ENCODE measurements at places on chromosomes 1 and 21.

DNA sequence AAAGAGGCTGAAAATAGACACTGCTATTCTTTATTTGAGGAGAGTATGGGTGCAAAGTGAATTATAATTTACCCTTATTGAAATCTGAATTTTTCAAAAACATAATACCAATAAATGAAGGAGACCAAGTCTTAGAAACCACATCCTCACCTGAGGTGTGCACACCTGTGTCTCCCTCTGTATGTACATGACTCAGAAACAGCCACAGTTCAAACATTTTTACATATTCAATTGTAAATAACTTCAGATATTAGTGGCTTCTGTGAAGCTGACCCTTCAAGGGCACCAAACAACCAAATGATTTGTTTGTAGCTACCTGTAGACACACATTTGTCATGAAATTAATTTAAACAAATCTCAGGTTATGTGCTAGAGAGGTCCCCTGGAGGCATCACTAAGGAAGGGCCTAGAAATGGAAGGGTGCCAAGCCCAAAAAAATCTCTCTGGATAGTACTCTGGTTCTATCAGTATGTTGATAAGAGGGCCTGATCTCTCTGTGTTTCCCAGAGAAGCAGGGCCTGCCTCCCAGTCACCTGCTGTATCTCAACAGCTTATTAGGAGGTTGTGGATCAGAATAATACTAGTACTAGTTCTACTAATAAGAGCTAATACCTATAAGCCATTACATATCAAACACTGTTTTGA, 28.1 kb downstream of the ERI3 start:
- DNase-seq, result no peak

- DNase-seq, result no peak
Observed at GRCh38 chr1:170808216-170808885, 127.0 kb upstream of the MROH9 start.

- no peak for DNase-seq
Observed at GRCh38 chr21:45361033-45361997, 43.6 kb upstream of the COL18A1 start.

- DNase-seq, result no peak
Observed at GRCh38 chr1:57281324-57281723, 142.5 kb downstream of the DAB1 start.

DNA sequence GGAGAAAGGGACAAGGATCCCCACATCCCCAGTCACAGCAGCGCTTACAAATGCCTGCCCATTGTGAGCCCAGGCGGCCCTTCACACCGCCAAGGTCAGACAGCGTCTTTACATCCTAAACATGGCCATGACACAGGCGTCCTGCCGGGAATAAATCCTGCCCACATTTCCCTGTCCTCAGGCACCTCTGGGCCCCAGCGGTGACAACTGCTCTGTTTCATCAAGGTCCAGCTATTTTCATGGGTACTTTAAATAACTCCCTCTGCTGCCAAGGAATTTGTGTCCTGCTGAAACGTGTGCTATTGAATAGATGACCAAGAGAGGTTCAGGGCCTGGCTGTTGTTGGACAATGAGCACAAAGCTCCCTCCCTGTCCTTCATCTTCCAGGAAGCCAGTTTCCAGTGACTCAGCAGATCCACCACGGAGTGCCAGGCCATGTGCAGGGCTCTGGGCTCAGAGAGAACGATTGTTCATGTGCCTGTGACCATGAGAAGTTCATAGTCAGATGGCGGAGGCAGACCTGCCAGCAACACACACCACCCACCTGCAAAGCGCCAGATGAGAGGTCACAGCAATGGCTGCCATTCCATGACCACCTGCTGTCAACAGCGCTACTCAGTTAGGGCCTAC, 195.8 kb downstream of the MATN1 start:
- no peak for DNase-seq

DNA sequence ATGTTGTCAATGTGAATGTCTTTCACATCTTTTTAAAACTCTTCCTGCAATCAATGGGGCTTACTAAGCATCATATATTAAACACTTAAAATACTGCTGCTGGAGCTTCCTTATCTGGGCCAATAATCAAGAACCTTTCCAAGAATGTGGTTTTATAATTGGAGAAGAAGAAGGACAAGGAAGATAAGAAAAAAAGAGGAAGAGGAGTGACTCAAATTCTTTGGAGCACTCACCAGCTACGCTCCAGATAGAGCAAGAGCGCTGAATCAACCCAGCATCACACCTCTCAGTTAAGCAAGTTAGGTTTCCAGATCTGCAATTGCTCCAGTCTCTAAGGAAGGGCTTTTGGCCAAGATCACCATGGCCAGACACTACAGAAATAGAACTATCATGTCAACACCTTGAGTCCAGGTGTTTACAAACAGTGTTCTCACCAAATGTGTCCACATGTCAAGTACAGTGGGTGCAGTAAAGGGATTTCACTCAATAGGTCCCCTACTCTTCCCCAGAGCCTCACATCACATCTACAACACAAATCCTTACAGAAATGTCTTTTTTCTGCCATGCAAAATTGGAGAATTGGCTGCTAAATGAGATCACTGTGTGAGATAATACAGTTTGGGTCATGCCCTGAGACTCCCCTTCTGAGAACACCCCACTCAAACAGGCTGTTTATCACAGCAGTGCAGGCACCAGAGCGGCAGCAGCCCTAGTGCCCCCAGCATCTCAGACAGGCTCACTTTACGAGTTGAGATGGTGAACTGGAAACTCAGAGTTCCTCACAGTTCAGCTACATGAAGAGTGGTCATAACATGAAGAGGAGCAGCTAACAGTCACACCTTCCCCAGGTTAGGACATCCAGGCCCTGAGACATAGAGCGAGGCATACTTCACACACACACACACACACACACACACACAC, 1.7 kb upstream of the SPRR2B start:
- DNase-seq, result no peak

DNA sequence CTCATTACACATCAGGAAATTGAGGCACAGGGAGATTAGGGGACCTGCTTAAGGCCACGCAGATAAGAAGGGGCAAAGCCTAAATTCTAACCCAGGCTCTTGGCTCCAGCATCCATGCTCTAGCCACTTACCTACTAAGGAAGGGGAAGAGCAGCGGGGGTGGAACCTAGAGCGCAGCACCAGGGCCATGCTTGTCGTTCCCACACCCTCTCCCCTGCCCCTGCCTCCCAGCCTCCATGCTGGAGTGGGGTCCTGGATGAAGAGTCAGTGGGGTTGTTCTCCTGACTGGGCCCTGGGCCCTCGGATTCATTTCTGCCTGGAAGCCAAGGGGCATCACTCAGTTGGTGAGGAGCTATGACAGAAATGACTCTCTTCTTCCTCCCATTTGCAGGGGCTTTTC, 133.3 kb downstream of the FOXD2 start:
- no peak for DNase-seq

DNA sequence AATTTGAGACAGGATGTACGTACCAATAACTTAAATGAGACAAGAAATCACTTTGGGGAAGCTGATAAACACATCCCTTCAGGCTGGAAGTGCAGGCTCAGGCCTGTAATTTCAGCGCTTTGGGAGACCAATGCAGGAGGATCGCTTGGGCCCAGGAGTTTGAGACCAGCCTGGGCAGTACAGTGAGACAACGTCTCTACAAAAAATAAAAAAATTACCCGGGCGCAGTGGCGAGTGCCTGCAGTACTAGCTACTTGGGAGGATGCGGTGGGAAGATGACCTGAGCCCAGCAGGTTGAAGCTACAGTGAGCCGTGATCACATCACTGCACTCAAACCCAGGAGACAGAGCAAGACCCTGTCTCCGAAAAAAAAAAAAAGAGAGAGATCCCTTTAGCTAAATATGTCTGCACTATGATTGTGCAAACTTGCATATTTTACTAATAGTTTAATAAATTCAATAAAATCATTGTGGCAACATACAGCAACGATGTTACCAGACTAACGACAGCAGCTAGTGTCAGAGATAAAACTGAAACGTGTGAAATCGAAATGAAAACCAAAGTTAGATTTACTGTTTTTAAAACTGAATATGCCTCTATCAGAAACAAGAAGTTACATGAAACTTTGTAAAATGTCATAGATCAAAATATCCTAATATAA, 54.7 kb downstream of the CD2 start:
- DNase-seq, result no peak

- no peak for DNase-seq
Observed at GRCh38 chr1:177928194-177928593, 41.7 kb downstream of the SEC16B start.

GRCh38 chr1:99623554-99623953, 22.4 kb upstream of the PALMD start:
- no peak for DNase-seq

DNA sequence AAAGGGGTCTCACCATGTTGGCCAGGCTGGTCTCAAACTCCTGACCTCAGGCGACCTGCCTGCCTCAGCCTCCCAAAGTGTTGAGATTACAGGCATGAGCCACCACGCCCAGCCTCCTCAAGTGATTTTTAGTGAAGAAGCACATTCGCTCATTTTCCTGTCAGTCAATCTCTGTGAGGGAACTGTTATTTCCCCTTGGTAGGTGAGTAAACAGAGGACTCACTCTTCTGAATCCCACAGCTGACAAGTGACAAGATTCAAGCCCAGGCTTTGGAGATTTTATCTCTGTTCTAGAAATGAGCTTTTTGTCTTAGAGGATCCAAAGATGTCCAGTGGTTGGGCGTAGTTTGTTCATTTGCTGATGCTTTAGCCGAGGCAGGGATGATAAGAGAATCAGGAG, 43.9 kb upstream of the TACSTD2 start:
- DNase-seq, result no peak

- DNase-seq, result no peak
Observed at GRCh38 chr1:87572008-87572407, 243.3 kb downstream of the LMO4 start.

DNA sequence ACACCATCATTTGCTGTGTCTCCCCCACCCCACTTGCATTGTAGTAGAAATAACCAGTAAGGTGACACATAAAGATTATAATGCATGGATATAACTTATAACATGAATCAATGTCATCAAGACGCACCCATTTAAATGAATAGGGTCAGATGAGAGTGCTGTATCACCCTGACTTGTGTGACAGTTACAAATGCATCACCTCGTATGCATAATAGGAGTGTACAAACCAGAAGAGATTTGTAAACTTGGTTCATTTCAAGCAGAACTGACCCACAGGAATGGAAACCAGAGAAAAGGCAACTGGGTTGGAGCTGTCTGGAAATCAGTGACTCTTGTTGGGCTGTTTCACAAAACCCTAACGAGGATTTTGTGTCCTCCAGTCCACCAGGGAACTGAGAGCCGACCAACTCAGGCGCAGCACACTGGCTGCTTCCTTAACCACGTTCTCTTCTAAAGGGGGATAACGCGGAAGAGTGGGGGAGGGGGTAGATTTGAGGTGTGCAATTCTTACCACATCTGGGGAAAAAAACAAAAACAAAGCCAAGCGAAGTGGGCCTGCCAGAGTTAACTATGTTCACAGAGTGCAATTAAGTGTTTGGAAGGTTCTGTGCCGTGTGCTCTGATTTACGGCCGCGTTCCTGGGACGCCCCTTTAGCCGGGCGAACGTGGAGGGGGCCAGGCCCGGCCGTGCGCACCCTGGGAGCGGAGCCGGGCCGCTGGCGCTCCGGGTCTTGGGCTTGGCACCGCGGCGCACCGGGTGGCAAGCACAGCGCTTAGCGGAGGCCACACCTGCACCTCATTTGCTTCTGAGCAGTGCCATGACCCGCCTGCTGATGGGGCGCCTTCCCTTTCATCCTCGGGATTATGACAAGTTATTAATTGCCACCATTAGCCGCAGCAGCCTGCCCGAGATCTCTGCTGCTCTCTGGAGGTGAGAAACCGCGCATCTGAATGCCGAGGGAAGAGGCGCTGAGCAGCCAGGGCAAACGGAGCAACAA, 248.8 kb upstream of the FOXD3 start:
- DNase-seq, result no peak

DNA sequence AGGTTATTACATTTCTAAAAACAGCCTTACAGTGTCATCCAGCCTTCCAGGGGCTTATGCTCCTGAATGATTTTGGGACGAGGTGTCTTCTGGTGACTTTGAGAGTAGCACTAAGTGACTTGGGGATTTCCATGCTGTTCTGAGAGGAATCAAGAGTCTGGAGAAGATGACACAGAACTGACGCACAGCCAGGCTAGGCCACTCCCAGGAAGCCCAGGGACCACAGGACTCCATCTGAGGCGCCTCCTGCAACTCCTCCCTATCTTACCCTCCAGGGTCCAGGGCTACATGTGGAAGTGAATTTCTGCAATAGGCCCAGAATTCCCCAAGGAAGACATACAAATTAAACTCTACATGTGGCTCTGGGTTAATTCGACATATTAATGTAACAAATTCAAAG, 92.5 kb downstream of the SLC25A24 start:
- no peak for DNase-seq

DNA sequence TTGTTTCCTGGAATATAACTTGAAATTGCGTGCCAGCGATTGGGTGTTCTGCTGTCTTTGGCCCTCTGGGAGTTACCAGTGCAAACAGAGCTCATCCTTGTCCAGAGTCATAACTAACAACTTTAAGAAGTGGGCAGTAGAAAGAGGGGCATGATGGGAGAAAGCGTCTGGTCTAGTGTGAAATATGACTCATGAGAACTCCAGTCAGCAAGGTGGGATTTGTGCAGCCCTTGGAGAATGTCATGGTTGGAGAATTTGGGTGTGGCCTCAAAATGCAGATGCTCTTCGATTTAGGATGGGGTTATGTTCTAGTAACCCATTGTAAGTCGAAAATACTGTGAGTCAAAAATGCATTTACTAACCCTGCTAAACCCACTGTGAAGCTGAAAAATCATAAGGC, 12.9 kb downstream of the ATP1B1 start:
- DNase-seq, result no peak

DNA sequence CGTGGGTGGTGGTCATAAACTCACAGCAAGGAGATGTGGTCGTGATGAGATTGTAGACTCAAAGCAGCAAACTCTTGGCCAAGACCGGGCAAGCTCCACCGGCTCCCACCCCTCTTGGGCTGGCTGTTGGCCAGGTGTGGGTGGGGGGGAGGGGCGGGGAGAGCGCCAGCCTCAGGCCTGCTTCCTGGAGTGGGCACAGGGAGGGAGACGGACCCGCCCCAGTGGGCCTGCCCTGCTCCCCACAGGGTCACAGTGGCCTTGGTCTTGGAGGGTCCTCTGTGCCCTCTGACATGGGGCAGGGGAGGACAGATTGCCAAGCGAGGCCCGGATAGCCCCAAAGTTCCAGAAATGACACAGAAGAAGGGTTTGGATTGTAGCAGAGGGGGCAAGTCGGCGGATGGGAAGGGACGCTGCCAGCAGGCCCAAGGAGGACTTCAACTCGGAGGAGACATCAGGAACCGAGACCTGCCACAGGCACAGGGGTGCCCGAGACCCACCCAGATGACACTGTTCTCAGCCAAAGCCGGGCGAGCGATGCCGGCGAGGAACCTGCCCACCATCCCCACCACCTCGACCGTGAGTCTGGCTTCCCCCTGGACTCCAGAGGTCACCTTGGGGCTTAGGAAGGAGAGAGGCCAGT, 85.4 kb upstream of the ACTRT2 start:
- no peak for DNase-seq

DNA sequence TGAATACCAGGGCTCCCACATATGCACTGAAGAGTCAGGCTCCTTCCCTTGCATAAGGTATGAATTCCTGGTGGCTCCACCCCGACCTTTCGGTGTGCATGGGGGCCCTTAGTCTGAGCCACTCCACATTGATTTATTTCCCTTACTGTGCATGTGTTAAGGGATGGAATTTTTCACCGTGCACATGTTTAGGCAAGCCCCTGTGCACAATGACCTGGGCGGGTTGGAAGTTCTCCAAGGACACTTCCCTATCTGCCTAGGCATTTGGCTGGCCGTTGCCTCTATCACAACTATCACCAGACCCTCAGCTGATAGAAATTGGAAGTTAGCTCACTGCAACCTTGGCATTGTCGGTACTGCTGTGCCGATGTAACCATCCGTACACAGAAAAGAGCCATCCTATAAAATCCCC, 9.7 kb downstream of the S100A6 start:
- no peak for DNase-seq

GRCh38 chr1:101004061-101004460, 21.5 kb downstream of the DPH5 start:
- DNase-seq, result no peak

All from NCI-H2081 (cell line).